ENCODE measurements at places on chromosomes 2 and 18.

- DNase-seq: no peak
Observed at GRCh38 chr18:74608681-74609080, 11.0 kb downstream of the ZNF407 start.

DNA sequence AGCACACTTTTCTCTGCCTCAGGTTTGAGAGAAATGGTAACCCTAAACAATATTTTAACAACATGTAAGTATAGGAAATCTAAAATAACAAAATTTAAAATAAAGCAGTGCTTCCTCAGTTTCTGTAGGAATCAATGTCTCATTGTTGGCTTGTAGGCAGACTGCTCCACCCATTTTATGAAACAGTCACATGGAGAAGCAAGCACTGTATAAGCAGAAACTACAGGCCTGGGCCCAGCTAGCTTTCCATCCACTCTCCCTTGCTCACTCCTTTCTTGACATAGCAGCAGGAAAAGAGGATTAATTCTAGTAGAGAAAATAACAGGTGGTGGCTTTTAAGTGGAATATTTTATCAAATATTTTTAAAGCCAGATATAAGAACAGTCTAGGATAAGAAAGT is 97.2 kb downstream of the PLEKHM3 start:
- no peak for DNase-seq

GRCh38 chr18:52465391-52465790 is 125.4 kb downstream of the DCC start:
- DNase-seq: no peak

DNA sequence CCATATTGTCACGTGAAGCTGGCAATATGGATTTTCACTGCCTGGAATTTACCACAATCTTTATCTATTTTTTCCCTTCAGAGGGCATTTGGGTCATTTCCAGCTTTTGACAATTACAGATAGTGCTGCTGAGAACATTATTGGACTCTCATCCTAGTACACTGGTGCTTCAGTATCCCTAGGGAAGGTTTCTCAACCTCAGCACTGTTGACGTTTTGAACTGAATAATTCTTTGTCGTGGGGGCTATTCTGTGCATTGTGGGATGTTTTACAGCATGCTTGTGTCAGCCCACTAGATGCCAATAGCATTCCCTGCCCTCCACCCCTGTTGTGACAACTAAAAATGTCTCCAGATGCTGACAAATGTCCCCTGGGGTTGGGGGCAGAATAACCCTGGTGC is 185.7 kb downstream of the TPGS2 start:
- DNase-seq: no peak

- no peak for DNase-seq
Observed at GRCh38 chr2:26297061-26297460, 48.9 kb upstream of the SELENOI start.

DNA sequence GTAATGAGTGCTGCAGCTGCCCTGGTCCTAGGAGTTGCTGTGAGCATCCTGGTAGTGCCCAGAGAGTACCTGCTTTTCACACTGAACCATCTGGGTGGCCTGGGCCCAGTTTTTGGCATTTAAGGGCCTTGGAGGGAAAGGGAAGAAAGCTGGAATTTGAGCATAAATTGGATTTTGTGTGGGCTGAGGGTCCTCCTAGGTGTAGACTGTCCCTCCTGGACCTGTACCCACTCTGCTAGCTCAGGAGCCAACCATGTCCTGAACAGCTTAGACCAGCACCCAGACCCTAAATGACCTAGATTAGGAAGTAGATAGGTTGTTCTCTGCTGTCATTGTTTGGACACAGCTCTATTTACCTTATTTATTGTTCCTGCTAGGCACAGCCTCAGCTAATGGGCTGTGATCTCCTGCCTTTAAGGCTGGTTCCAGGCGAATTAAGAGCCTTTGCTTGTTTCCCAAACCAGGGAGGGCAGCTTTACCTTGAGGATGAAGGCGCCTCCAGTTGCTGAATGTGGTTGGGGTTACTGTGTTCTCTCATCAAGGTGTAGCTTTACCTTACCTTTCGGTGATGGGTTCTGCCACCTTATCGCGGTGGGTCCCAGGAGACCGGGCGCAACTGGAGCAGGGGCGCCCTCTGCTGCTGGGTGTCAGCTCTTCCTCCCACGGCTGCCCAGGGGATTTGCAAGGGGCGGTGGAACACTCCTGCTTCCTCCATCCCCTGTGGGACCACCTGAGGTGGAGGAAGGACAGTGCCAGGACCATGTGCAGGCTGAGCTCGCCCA is 34.4 kb downstream of the ITGA6 start:
- peak; percentile 73 for DNase-seq

GRCh38 chr2:18987016-18987415 is 371.4 kb downstream of the OSR1 start:
- DNase-seq: no peak

- no peak for DNase-seq
Observed at GRCh38 chr2:10005461-10006235, 37.7 kb upstream of the KLF11 start.

DNA sequence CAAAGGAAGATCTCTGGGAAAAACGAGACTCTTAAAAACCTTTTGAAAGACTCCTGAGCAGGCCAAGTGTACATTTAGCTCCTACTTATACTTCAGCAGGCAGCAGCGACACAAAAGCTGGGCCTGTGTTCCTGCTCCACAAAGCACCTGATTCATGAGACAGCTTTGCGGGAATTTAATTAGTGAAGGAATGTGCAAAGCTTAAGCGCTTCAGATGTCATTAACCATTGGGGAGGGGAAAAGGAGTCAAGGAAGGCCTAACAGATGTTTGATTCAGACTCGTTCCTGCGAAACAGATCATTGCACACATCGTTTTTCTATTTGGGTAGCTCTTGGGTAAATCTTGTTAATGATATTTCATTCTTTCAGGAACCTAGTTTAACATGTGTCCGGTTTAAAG is 125.9 kb downstream of the MAIP1 start:
- no peak for DNase-seq

DNA sequence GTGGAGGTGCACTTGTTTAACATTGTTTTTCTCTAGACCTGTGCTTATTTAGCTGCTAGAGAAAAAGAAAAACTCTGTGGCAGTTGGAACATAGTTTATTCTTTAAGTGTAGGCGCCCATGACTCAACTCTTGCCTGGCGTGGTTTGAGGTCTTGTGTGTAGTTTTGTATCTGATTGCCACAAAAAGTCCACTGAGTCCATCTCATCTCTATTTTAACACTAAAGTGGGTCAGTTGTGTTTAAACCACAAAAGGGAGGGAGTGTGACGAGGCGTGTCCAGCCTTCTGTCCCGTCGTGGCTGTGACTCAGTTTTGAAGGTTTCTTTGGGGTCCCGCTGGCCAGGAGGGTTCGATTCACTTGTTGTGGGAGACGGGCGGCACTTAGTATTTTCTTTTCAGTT is 15.3 kb upstream of the UGT1A9 start:
- DNase-seq: no peak

- DNase-seq: no peak
Observed at GRCh38 chr2:239935789-239936758, 89.1 kb downstream of the NDUFA10 start.

- no peak for DNase-seq
Observed at GRCh38 chr2:11024259-11024645, 112.5 kb downstream of the KCNF1 start.

DNA sequence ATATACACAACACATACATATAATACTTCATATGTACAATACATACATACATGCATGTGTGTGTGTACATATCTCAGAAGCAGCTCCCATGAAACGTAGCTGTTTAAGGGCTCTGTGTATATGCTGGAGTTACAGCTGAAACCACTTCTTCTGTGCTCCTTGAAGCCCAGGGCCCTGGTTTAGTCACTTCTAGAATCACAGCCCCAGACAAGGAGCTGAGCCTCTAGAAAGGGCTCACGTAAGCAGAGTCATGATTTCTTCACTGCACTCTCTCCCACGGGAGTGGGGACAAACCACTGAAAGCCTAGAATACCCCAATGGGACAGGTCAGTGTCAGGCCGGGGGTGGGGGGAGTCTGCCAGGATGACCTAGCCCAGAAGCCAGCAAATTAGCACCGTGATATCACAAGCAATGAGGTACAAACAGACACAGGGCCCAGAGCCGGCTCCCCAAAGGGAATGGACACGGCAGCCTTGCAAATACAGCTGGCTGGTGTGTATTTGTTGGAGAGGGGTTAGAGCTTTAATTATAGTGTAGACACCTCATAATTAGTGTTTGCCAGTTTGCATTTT is 90.3 kb downstream of the C1QL2 start:
- DNase-seq: no peak

GRCh38 chr2:185895828-185896693 is 157.5 kb downstream of the FSIP2 start:
- no peak for DNase-seq

DNA sequence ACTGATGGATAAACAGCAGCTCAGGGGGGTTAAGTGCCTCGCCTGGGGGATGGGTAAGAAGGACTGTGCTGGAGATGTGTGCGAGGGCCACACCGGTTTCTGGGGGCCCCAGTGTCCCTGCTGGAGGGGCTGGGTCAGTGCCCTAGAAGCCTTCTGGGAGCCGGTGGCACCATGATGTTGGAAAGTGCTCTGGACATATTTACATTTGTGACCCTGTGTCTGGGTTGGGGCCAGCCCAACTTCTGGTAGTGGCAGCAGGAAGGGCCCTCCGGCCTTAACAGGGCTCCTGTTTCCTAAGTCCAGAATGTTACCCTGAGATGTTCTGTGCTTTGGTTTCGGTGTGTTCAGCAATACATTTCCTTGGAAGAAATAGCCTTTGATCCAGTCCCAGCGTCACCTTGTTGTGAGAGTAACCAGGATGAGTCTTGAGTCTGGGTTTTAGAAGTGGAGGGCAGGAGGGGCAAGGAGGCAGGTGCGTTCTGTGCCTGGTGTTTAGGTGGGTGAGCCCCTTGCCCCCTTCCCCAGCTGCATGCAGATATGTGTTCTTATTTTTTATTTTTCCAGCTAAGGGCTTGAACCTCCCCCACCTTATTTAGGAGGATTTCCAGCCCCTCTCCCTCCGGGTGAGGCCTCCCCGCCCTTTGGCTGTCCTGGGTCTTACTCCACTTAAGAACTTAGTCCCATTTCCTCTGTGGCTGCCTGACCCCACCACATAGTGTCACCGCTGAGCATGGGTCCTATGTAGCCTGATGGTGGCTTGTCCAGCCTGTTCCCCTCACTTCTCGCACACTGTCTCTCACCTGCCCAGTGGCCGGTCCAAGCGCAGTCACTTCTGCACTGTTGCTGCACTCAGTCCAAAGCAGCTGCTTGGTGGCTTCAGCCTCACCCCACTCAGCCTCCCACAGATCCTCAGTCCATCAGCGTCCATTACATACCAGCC is 132.7 kb upstream of the HS6ST1 start:
- DNase-seq: no peak

- DNase-seq: no peak
Observed at GRCh38 chr18:58314284-58314683, 270.3 kb downstream of the NEDD4L start.

- no peak for DNase-seq
Observed at GRCh38 chr2:64727013-64727767, 73.5 kb upstream of the SERTAD2 start.

DNA sequence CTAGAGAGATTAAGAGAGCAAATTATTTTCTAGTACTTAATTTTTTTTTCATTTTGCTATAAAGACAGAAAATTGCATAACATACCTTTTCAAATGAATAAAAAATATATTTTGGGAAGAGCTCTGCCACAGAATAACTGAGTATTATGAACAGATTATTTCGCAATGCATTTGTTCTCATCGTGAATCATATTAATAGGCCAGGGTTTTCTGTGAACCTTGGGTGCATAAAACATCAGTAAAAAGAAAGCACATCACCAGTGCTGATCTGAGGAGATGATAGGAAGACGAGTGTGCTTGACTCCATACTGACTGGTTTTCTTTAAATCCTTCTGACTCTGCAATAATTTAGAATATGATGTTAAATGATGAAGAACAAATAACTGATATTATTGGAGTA is 409.1 kb downstream of the CPS1 start:
- no peak for DNase-seq

DNA sequence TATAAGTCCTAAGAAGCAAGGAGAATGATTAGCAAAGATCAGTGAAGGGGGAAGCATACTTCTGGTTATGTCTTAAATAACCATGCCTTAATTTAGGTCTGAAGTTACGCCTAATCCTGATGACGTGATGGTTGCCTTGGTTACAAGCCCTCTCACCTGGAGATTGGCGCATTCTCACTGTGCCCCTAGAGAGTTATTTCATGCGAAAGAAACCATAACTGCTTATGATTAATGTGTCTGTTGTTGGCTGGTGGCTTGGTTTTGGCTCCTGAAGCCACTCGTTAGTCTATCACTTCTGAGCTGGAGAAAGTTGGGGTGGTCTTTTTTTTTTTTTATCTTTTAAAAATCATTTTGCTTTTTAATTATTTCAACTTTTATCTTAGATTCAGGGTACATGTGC is 47.0 kb downstream of the TNFRSF11A start:
- no peak for DNase-seq

- no peak for DNase-seq
Observed at GRCh38 chr2:225814554-225814953, 415.0 kb downstream of the NYAP2 start.

DNA sequence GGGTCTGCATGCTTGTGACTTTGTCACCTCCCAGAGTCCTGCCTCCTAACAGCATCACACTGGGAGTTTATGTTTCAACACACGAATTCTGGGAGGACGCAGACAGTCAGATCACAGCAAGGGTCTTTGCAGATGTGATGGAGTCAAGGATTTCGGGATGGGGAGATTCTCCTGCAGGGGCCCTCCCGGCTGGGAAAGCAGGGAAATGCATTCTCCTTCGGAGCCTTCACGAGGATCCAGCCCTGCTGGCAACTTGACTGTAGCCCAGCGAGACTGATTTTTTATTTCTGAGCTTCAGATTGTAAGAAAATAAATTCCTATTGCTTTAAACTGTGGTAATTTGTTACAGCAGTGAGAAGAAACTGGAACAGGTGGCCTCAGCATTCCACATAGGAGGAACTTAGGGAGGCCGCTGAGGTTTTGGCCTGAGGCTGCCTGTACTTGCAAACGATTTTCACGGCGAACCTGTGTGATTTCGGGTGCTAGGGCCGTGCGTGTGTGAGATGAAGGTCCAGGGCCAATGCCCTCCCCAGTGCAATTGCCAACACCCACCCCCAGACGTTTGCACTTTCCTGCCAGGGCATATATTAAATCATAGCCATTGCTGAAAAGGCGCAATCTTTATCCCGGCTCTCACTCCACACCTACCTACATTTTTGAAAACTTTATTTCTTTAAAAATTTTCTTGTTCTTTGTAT is 79.8 kb downstream of the ASB1 start:
- DNase-seq: no peak

Data from T follicular helper cell (primary cell).